Neuronal stem cell (in vitro differentiated cells): ENCODE measurements at places on chromosomes 6 and 20.

DNA sequence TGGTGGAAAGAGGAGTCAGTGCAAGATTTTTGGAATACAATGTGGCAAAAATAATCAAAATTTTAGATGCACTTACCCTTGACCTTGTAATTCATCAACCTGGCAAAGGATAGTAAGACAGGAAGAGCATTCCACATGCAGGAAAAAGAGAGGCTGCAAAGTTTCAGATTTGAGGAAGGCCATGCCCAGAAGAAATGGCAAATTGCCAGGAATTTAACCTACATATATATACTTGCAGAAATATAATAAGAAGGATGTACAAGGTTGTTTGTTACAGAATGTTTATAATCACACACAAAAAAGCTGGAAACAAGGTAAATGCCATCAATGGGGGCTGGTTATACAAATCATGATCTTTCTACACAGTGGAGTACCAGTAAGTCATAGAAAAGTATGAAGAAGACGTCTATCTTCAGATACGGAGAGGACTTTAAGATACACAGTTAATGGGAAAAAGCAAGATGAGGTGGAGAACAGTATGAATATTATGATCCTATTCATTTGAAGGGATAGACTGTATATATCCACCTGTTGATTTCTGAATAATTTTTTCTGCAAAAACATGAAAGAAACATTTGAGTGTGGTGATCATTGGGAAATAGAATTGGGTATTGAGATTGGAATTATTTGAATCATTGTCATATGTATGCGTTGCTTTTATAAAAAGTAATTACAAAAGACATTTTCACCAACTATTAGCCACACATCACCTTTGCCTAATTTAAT lies 253.8 kb downstream of the TBC1D7 start:
- no peaks in the 10 kb centered on the region for H3K27me3 ChIP-seq
- no peaks in the 10 kb centered on the region for H3K36me3 ChIP-seq
- H3K4me1 ChIP-seq, result no peaks in the 10 kb centered on the region
- no peak overlapping the region for H3K27ac ChIP-seq

- no peaks in the 10 kb centered on the region for H3K4me1 ChIP-seq
- H3K27me3 ChIP-seq, result no peaks in the 10 kb centered on the region
- H3K4me3 ChIP-seq, result no peak overlapping the region
- no peak overlapping the region for H3K27ac ChIP-seq
- H3K36me3 ChIP-seq, result no peaks in the 10 kb centered on the region
- DNase-seq, result peak; percentile 61
These were observed 44.0 kb upstream of the ZBTB24 start for GRCh38 chr6:109526905-109527628.

- peaks cover 53% of the 10 kb centered on the region for H3K36me3 ChIP-seq
- no peaks in the 10 kb centered on the region for H3K27me3 ChIP-seq
- H3K4me1 ChIP-seq, result no peaks in the 10 kb centered on the region
- no peak for DNase-seq
- no peak overlapping the region for H3K27ac ChIP-seq
These were observed 23.3 kb downstream of the NAPB start for GRCh38 chr20:23397961-23398360.

- peaks cover 91% of the 10 kb centered on the region for H3K27me3 ChIP-seq
- no peak overlapping the region for H3K27ac ChIP-seq
- H3K4me1 ChIP-seq, result peaks cover 11% of the 10 kb centered on the region
- H3K36me3 ChIP-seq, result no peaks in the 10 kb centered on the region
- no peak for DNase-seq
These were observed 839.4 kb downstream of the MAFB start for GRCh38 chr20:39849664-39850063.

- no peak overlapping the region for H3K27ac ChIP-seq
- no peaks in the 10 kb centered on the region for H3K27me3 ChIP-seq
- DNase-seq, result no peak
These were observed 12.2 kb downstream of the PRL start for GRCh38 chr6:22284666-22285065.

DNA sequence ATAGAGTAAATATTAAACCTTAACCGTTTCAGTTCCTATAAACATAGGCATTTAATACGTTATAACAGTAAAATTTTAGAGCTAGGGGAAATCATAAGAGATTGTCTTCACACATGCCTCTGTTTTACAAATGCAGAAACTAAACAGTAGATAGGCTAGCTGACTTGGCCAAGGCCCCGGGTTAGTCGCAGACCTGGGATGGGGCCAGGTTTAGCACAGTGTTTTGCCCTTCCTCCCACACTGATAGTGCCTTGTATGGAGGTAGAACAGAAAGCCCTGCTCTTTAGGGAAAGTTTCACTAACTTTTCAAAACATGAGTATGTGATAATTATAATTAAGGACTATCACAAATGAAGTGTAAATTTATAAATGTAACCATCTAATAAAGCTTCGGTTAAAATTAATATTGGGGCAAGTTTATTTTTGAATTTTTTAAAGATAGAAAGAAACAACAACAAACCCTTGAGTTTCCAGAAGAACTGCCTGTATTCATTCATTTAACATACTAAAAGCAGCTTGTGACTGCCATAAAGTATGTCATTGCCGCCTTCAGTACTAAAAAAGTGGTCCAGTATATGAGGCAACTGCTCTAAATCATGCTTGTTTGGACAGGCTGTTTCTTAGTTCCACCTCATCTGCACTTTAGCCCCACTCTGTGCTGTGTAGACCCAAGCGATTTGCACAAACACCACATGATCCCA lies 62.5 kb upstream of the LOC128125822 start:
- no peak overlapping the region for H3K4me3 ChIP-seq
- DNase-seq, result no peak
- H3K4me1 ChIP-seq, result no peaks in the 10 kb centered on the region
- no peak overlapping the region for H3K27ac ChIP-seq
- H3K36me3 ChIP-seq, result no peaks in the 10 kb centered on the region
